Daoy (cell line): ENCODE measurements at places on chromosomes 11 and 22. TPM values are rescaled to one million over a fixed set of nuclear protein-coding genes. Genes with fewer than 3 reads are reported as not detected.

Gene MUC15
- total RNA-seq: 0.36 TPM in 1 of 2 replicates, not detected in the other

- no peak for DNase-seq
Observed at GRCh38 chr11:14702760-14703159, 59.2 kb downstream of the PDE3B start.

DNA sequence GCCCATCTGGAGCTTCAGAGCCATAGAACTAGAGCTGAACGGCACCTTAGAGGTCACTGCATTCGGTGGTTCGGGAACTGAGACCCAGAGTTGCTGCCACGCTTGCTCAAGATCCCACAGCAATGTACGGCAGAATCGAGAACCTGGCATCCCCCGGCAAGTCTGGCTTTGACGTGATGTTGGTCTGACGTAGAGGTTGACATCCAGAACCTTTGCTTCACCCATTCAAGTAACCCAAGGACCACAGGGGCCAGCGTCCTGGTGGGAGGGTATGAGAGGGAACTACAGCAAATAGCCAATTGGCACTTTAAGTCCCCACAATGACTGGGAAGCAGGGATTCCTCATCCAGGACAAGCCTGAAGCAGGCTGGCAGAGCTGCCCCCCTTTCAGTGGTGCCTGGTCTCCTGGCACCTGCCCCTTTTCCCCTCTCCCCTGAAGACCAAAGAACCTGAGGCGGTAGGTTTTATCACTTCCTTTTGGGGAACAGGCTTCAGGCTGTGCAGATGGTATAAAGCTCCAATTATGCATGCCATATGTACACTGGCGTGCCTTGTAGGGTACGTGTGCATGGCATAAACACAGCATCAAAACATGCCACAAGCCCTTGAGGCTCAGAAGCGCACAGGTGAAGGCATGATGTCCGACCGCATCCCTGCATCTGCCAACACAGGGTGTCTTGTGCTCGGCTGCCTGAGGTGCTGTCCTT lies 15.3 kb upstream of the TEF start:
- no peak for DNase-seq

DNA sequence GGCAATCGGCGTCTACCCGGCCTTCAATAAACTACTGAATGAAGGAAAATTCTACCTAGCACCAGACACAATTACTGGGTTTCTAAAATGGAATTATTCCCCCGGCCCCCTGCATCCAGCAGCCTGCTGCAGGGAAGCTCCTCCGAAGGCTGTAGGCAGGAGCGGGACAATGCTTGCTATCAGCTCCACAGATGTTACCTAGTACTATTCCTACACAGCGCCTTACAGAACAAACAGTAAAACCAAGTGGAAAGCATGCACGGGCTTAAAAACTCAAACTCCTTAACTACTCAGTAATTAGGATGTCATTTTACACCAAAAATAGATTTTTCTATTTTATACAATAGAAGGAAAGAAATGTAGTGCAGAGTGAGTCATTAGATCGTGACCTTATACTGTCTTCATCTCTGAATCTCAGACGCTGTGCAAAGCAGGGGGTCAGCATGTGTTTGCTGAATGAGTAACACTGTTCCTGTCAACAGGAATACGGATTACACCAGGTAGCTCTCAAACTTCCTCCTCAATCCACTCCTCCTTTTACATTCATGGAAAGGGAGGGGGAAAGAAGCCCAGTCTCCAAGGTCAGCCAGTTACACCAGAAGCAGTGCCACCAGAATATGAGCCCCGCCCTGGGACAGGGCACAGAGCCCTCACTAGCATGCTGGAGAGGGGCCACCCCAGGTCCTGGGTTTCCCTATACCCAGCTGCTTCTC lies 74.9 kb downstream of the PACSIN2 start:
- peak; percentile 87 for DNase-seq

- no peak for DNase-seq
Observed at GRCh38 chr11:128394431-128395089, 192.8 kb downstream of the ETS1 start.

Gene MMP3
- total RNA-seq: 0.11 and 0.36 TPM in 2 replicates

DNA sequence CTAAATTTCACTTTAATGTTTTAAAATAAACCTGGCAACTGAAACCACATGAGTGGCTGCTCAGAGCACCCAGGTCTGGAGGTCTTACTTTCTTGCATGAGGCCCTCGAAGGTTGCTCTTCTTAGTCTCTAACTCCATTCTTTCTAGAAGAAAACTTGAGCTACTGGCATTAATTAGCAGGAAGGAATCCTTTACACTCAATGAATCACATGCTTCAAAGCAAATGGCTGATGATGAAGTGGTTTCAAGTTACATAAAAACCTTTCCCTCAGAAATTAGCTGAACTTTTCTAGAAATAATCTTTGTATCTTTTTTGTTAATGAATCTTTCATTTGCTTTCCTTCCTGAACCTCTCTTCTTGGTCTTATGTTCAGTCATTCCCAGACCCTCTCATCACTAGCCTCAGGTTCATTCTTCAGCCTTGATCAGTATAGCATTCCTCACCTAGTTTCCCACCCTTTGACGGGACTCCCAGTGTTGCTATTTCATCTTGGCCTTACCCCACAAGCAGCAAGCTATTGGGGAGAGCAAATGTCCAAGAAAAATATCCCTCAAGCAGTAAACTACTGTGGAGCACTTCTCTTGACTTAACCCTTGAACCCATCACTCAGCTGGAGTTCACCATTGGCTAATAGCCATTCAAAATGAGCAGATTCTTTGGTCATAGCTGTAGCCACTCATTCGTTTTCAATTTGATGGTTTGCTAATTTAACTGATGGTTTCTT lies 75.1 kb downstream of the INSC start:
- DNase-seq: no peak

GRCh38 chr22:43293655-43294392 lies 49.3 kb downstream of the SCUBE1 start:
- DNase-seq: peak; percentile 41

- DNase-seq: no peak
Observed at GRCh38 chr11:123104697-123105096, 42.8 kb upstream of the HSPA8 start.

GRCh38 chr22:19827341-19828034 lies 27.2 kb downstream of the GNB1L start:
- no peak for DNase-seq

Gene CEND1
- total RNA-seq: 0.51 and 1.2 TPM in 2 replicates

DNA sequence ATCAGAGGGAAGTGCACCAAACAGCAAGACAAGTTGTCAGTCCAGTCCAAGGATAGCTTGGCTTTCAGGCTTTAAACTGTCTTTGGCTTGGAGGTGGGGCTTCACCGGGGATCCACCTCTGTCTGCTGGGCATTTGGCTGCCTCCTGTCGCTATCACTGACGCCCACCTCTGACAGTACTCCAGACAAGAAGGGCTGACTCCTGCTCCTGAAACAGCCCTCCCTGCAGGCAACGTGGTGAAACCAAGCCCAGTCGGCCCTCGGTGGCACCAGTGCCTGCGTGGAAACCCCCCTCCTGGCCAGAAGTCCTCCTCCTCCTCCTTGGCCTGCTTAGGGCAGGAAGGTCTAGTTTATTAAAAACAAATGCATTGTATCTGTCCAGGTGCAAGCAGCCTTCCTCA lies 16.9 kb downstream of the DHCR7 start:
- DNase-seq: no peak

DNA sequence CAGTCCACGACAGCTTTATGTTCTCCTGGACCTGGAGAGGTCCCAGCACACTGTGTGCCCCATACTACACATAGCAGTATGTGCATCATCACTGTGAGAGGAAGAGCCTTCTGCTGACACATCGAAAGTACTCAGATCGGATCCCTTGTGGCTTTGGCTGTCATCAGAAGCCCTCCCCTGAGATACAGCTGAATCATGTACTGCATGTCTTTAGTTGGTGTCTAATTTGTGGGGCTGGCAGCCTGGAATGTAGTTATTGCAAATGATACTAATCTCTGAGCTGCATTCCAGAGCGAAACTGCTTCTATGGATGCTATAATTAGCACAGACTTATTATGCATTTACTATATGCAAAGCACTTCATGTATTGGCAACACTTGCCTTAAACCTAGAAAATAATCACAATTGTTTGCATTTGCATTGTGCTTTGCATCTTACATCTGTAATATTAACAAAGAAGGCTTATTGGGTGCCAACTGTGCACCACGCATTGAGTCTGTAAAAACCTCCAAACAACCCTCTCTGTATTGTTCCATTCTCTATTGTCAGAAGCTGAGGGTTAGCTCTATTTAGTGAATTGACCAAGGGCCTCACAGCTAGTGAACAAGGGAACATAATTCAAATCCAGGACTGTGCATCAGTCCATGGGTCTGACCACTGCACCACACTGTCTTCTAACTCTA lies 89.2 kb upstream of the CRTAM start:
- peak; percentile 87 for DNase-seq

DNA sequence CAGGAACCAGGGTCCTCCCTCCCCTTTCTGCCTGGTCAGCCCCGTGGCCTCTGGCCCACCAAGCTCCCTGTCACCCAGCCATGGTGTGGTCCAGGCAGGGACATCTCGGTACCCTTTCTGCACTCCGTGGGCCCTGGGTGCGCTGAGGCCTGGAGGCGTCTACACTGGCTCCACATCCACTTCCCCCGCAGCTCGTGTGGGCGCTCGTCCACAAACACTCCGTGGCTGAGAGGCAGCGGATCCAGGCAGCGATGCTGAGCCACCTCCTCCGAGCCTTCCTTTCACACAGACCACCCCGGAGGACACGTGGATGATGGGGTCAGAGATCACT lies 16.1 kb downstream of the RNH1 start:
- DNase-seq: no peak

Gene SGSM1
- total RNA-seq: 0.12 TPM in 1 of 2 replicates, not detected in the other

Gene STX3
- total RNA-seq: 21.3 and 22.1 TPM in 2 replicates

DNA sequence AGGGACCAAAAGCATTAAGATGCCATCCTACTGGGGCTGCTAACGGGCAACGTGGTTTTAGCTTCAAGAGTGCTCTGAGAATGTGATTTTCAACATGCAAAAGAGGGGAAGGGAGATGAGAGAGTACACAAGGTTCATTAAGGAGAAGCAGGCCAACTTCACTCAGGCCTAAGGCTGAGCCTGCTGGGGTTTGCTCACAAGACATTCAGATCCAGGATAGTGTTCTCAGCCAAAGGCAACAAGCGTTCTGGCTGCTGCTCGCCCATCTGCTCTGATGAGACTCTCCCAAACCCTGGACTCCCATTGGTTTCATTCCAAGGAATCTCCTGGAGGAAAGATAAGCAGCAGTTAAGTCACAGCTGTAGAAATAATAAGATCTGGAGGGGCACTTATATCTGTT lies 23.6 kb upstream of the UPB1 start:
- DNase-seq: peak; percentile 49

- DNase-seq: peak; percentile 51
Observed at GRCh38 chr11:66277471-66278362, at the start of gene CNIH2. Gene CNIH2 (plus strand): TSS chr11:66278175. CDS start chr11:66278457, 282 bp downstream.

DNA sequence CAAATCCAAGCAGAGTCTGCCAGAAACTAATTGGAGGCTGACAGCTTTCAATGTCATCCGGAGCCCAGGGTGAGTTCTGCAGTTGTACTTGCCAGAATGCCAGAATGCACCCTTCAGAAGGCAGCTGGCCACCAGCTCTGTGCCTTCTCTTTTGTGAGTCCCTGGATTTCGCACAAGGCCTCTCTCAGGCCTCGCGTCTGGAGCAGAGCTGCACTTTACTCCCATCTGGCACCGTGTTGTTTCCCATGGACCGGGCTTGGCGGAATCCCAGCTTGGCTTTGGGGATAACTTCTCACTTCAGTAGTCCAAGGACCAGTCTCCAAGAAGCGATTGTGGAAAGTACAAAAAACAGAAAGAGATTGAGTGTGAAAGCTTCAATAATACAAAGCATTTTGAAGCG lies 451.3 kb upstream of the KIRREL3 start:
- DNase-seq: no peak

Gene ACRV1
- 1.4 TPM in 1 of 2 replicates, not detected in the other for total RNA-seq

- no peak for DNase-seq
Observed at GRCh38 chr11:117444256-117444655, 116.6 kb downstream of the CEP164 start.
